ENCODE measurements at places on chromosomes 12 and 14.

- DNase-seq = no peak
Measured at GRCh38 chr12:103442822-103443221, 52.9 kb downstream of the C12orf42 start.

DNA sequence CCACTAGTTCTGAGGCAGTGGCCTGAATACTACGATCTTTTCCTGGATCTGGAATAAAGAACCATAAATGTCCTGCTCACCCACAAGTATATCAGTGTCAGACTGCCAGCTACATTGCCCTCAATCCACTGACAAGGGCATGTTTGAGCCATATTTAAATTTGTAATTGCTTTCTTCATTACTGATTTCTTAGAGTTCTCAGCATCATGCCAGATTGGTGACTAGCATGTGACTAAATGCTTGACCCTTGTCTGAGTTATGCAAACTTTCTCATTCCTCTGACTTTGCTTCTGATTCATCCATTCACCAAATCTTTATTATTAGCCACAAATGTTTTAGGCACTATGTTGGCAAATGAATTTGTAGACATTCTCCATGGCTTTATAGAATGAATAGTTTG is 143.6 kb upstream of the SLC16A7 start:
- no peak for DNase-seq

- no peak for DNase-seq
Measured at GRCh38 chr12:45490232-45490881, 239.1 kb upstream of the ARID2 start.

GRCh38 chr14:49769581-49770211 is 1.7 kb downstream of the KLHDC2 start:
- DNase-seq = no peak

DNA sequence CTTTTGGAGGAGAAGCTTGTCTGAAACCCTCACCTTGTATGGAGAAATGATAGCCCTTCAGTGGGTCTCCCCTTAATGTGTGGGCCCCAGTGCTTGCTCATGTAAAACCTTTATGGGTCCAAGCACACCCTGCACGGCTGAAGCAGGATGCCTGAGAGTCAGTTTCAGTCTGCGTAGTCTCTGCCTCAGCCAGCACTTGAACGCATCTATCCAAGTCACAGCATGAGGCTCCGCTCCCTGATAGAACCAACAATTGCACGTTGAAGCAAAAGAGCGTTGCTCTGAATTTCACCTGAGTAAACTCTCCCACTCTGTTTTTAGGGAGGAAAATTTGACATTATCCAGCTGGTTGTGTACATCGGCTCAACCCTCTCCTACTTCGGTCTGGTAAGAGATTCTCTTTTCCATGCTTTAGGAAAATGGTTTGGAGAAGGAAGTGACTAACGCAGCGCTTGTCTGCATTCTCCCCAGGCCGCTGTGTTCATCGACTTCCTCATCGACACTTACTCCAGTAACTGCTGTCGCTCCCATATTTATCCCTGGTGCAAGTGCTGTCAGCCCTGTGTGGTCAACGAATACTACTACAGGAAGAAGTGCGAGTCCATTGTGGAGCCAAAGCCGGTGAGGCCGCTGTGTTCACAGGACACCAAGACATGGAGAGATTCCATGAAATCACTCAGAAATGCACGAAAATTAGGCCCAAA is 33.0 kb upstream of the P2RX4 start:
- no peak for DNase-seq
